ENCODE measurements at places on chromosomes 3 and 15. TPM values are rescaled to one million over a fixed set of nuclear protein-coding genes. Genes with fewer than 3 reads are reported as not detected.

DNA sequence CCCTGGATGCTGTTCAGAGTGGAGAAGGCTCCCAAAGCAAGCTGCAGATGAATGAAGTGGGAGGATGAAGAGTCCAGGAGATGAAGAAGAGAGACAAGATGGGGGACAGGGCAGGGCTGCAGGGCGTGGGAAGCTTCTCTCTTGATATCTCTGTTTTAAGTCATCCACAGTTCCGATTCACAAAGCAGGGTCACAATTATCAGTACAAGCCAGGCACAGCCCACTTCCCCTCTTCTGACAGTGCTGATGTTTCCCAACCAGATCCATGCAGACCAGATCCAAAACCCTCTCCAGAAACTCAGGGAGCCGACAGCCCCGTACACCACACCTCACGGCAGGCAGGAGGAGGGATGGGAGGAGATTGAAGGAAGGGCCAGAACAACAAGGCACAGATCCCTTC is 31.1 kb downstream of the NTRK3 start:
- no peak for DNase-seq

DNA sequence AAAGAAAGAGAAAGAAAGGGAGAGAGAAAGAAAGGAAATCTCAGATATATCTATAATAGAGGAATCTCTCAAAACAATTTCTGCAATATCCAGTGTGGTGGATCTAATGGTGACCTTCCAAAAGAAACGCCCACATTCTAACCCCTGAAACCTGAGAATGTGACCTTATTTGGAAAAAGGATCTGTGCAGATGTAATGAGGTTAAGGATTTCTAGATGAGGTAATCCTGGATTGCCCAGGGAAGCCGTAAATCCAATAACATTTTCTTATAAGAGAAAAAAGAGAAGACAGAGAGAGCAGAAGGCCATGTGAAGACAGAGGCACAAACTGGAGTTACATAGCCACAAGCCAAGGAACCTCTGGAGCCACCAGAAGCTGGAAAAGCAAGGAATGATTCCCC is 307.6 kb downstream of the ZBTB20 start:
- DNase-seq: no peak

DNA sequence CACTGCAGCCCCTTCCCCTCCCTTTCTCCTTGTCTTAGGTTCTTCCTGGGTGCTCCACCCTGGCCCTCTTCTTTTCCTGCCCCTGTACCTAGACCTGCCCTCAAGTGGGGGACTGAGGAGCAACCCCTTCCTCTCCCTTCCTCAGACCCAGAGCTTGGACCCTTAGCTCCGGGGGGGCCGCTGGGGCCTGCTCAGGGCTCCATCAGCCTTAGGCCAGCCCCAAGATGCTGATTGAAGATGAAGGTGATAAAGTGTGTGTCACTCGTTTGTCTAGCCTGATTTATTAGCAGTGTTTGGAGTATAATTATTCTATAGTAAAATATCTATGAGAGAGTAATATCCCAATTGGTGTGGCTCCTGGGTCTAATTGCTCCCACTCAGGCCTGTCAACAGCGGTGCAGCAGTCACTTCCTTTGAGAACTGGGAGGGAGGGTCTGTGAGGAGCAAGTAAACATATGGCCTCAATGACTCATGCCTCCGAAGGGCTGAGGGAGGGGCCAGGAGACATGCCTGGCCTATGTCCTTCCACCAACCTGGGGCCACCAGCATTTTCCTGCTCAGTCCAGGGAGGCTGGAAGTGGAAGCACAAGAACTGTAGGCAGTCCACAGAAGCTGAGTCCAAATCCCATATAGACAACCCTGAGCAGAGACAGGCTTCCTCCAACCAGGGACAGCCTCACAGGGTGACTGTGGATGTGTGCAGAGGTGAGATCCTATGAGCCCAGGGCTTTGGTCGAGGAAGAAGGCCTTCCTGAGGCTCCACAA is 123.2 kb downstream of the DNAJB8 start:
- DNase-seq: no peak

DNA sequence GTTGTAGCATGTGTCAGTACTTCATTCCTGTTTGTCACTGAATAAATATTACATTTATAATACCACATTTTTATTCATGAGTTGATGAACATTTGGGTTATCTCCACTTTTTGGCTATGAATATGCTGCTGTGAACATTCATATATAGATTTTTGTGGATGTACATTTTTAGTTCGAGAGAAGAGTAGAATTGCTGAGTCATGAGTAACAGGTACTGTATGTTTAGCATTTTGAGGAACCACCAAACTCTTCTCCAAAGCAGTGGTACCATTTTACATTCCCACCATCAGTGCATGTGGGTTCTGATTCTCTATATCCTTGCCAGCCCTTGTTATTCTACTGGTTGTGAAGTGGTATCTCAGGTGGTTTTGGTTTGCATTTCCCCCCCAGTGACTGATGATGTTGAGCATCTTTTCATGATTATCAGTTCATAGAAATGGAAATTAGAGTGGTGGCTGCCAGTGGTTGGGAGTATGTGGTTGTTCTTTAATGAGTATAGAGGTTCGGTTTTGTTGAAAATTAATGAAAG is 59.6 kb downstream of the CCDC66 start:
- DNase-seq: no peak

- no peak for DNase-seq
These were observed 160.6 kb upstream of the CHRM5 start for GRCh38 chr15:33807665-33808064.

GRCh38 chr3:38623539-38623938 is 25.9 kb downstream of the SCN5A start:
- no peak for DNase-seq

- DNase-seq: peak; percentile 72
These were observed 21.3 kb upstream of the BNC1 start for GRCh38 chr15:83305704-83306291.

The SHC4 gene
- 3.1 TPM for polyA plus RNA-seq

The SKOR1 gene
- 0.70 TPM for polyA plus RNA-seq

The MORC1 gene
- polyA plus RNA-seq: 0.57 TPM

The RTP3 gene
- not detected for polyA plus RNA-seq

The CLDN16 gene
- polyA plus RNA-seq: 35.6 TPM
